ENCODE measurements at places on chromosomes 1 and 21.

DNA sequence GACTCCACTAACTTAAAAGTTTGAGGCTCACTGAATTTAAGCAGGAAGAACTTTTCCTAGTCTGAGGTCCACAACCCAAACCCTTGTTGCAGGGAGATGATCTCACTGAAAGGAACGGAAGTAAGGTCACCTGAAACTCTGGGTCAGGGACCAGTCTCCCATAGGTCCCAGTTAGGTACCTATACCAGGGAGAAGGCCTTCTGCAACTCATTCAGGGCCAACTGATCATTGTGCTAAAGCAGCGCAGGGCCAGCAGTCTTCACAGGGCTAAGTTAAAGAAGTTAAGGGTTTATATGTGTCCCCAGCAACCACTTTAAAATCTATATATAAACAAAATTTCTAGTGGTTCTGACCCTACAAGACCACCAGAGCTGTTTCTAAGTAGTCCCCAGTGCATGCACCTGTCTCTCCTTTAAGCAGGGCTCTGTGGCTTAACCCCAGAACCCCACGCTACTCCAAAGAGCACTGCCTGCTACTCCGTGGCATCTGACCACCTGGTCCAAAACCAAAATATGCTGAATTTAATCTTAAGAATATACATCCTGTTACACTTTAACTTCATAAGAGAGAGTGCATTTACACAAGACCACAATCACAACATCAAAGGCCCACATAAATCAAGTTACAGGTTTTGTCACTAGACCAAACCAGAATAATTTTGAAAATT is 2.8 kb downstream of the SRSF10 start:
- no peak for DNase-seq

- DNase-seq, result no peak
Observed at GRCh38 chr1:46017876-46018503, 114.4 kb downstream of the PIK3R3 start.

DNA sequence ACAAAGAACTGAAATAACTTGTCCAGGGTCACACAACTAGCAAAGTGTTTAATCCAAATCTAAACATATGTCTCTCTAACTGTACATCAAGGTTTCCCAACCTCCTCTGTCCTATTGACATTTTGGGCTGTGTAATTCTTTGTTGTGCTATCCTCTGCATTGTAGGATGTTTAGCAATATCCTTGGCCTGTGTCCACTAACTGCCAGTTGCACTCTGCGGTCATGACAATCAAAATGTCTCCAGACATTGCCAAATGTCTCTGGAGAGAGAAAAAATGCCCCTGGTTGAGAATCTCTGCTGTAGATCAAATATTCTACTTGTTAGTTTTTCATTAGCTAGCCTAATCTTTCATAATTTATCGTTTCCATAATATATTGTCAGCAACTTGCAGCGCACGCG is 353.4 kb upstream of the NEGR1 start:
- no peak for DNase-seq

- no peak for DNase-seq
Observed at GRCh38 chr1:171083222-171083621, 7.5 kb upstream of the FMO3 start.

- no peak for DNase-seq
Observed at GRCh38 chr1:145991735-145992412, 4.5 kb downstream of the TXNIP start.

GRCh38 chr1:67711855-67712212 is 26.8 kb downstream of the GADD45A start:
- DNase-seq, result no peak

DNA sequence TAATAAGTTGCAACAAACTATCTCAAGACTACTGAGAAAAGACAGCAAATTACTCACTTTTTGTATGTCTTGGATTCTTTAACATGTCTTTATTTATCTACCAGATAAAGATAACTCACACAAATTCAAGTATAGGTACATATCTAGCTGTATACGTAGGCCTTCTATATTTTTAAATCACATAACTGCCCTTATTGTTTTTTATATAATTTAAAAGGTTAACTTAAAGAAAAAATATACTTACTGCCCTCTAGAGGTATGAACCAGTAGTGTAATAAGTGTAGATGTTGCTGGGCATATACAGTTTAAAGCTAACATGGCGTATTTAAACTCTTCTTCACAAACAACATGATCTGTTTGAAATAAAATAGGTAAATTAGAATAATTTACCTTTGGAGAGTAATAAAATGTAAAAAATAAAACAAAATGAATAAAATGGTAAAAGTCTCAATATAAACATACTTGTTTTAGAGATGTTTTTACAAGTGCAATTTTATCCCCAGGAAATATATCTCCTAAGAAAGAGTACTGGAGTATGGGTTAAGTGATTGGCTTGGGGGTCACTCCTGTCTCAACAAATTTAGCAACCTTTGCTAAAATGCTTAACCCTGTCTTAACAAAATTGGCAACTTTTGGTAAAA is 235.2 kb downstream of the KCNT2 start:
- DNase-seq, result no peak

GRCh38 chr21:37041706-37042271 is 31.1 kb downstream of the PIGP start:
- DNase-seq, result no peak

DNA sequence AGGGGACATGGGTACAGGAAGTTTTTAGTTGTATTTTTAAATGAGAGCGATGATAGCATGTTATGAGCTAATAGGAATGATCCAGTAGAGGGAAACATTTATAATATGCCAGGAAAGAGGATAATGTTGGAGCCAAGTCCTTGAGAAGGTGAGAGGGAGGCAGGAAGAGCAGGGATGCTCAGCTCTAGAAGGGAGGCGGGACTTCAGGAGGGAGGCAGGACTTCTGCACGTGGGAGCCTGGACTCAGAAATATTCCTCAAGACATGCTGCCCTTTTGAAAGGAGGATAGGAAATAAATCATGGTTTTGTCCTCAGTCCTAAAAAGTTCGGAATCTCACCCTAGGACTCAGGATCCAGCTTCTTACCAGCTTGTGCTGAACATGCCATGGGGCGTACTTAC is 5.9 kb downstream of the ADARB1 start:
- no peak for DNase-seq

DNA sequence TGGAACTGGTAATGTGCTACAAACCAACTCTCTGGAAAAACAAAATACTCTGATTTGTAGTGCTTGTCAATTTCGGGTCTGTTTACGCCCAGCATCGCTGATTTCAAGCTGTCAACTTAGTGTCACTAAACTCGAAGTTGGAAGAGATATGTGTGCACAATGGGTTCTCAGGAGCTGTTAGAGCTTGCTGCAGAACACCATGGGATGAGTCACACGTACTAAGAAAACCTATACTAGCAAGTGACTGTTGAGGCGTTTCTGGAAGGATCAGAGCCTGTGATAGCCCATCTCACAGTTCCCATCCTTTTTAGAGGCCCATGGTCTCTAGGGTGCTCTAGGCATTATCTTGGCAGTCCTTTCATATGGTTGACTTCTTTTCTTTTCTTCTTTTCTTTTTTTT is 14.3 kb downstream of the GMEB1 start:
- no peak for DNase-seq

GRCh38 chr1:77888081-77888780 is at the start of gene NEXN:
NEXN (plus strand) TSS chr1:77888624; CDS start chr1:77916107, 27,483 bp downstream.
- DNase-seq, result no peak

DNA sequence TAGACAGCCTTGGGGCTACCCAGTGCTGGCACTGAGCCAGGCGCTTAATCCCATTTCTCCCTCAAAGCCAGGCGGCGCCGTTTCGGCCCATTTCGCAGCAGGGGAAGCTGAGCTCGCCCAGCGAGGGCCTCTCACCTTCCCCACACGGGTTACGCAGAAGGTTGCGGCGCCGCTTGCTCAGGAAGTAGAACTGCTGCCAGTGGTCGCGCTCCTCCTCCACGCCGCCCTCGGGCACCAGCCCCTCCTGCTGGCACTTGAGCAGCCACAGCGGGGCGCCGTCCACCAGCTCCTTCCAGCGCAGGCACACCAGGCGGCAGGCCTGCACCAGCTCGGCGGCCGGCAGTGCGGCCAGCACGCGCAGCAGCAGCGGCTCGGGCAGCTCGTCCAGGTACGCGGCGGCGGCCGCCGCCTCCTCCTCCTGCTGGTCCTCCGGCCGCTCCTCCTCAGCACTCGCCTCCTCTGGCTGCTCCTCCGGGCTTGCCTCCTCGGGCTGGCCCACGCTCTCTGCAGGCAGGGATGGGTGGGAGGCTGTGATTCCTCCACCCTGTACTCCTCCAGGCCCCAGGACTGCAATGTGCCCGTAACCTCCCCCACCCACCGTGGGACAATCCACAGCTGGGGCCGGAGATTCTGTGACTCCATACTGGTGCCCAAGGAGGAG is 3.8 kb downstream of the FBXO2 start:
- peak; percentile 59 for DNase-seq

DNA sequence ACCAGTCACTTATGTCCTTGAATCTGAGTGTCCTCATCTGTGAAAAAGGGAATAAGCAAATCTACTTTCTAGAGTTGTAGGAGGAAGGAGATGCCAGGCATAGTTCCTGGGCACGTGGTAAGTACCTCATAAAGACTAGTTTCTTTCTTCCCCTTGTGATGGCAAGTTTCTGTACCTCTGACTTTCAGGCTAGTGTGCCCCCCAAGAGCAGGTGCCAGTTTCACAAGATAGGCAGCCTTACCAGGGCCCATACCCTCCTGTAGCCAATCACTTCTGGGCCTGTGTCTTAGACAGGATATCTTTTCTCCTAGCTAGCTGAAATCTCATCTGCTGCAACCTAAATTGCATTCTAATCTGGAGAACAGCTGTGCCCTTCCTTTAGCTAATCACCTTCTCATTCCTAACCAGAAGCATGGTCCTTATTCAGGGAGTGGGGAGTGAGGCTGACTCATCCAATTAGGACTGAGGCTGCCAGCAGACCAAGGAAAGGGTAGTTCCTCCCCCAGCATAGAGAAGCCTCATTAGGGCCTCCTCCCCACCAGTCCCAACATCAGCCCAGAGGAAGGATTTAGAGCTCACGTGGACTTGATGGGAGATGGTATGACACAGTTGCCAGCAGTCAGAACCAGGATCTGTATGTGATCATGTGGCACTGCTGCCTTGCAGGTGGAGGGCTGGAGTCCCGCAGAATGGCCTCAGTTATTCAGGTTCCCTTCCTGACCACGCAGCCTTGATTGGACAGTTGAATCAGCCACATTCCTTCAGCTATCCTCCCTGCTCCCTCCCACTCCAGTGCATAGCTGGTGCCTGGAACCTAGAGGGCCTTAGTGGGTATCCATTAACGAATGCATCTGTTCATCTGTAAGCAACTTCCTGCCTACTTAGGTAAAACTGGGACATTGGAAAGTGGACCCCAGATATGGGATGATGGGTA is 7.9 kb downstream of the KLHDC8A start:
- no peak for DNase-seq

DNA sequence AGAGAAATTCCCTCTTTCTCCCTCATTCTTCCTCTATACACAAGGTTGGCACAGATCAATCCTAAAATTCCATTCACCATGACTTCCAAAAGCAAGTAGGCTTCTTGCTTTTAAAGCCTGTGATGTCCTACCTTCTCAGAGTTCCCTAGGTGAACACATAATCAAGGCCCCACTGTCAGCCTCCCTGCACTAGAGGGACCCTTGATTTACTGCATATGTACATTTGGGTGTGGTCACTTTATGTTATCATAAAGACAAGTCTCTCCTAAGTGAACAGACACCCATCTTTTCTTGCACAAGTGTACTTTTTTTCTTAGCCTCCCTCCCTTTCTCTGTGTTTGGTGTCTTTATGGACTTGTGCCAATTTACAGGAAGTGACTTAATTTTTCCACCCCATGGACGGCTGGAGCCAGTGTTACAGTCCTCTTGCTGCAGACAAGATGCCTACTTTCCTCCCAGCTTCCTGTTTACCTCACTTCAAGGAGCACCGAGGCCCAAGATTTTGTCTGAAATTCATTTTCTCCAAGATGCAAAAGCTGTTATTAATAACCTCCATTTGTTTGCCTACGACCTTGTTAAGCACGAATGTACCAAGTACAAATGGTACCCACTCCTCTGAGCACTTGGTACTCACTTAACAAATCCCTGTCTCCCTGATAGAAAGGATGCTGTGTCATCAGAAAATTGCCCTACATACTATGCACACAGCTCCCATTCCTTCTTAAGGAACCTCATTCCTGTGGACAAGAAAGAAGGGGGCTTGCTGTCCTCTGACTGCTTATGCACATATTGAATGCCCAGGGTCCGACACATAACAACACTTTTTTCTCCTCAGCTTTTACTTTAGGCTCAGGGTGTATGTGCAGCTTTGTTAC is 82.8 kb upstream of the SLC44A3 start:
- DNase-seq, result no peak

GRCh38 chr1:165823552-165824268 is 3.7 kb upstream of the UCK2 start:
- no peak for DNase-seq

GRCh38 chr1:64155278-64155677 is 48.1 kb upstream of the UBE2U start:
- no peak for DNase-seq

GRCh38 chr1:2039251-2039650 is 11.0 kb upstream of the PRKCZ start:
- DNase-seq, result no peak

- no peak for DNase-seq
Observed at GRCh38 chr1:22328331-22329147, 123.1 kb upstream of the ZBTB40 start.

DNA sequence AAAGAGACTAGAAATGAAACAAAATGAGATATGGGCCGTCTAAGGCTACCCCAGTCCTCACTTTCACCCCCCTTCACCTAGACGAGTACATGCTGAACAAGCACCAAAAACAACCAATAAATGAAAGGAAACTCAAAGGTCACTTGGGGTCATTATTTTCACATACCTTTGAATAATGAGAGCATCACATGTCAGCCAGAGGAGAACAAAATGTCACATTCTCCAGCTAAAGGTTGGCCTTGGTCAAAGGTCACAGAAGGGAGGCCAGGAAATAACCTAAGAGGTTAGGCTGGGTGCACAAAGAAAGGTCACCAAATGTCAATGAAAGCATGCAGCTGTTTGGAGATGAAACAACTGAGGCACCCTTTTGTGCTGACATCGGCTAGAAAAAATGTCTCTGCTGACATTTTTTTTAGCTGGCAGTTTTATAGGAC is 288.7 kb upstream of the USP25 start:
- DNase-seq, result no peak

GRCh38 chr1:65044411-65044810 is 78.1 kb upstream of the JAK1 start:
- no peak for DNase-seq

DNA sequence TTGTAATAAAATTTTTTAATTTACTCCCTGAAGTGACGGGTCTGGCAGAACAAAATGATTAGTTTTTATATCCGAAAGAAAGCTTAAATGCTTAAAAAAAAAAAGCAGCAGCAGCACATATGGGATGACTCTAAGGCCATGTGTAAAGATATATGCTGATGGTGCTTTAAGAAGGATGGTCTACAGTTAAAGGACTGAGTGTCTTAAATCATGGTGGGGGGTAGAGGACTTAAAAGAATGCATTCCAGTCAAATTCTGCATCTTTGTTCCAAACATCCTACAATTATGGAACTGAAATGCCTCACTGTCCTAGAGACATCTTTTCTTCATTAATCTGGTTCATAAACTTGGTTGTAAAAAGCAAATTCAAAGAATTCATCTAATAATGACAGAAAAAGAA is 7.0 kb downstream of the KDM5B start:
- no peak for DNase-seq

All from GM19239 (cell line).